NCI-H1092 treated with DMSO at 0.1 percent for 48 hours (cell line): ENCODE measurements at places on chromosomes 5 and 9.

GRCh38 chr5:121503111-121503840 lies 348.4 kb upstream of the FTMT start:
- DNase-seq: no peak

DNA sequence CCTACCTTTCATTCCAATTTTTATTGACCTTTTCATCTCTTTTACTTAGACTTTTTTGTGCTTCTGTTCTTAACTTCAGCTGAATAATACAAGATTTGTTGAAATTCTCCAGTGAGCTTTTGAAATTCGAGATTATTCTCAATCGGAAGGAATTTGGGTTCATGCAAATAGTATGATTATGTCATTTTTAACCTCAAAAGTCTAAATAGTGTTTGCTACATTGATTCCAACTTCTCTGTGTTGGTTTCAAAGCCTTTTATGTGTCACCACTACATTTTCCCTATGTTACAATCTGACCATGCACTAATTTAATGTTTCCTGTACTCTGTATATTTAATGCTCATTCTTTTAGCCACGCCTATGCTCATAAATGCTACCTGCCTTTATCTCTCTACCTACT lies 44.1 kb downstream of the VPS13A start:
- DNase-seq: no peak

- DNase-seq: no peak
These were observed 222.4 kb upstream of the IRX4 start for GRCh38 chr5:2105141-2105540.

DNA sequence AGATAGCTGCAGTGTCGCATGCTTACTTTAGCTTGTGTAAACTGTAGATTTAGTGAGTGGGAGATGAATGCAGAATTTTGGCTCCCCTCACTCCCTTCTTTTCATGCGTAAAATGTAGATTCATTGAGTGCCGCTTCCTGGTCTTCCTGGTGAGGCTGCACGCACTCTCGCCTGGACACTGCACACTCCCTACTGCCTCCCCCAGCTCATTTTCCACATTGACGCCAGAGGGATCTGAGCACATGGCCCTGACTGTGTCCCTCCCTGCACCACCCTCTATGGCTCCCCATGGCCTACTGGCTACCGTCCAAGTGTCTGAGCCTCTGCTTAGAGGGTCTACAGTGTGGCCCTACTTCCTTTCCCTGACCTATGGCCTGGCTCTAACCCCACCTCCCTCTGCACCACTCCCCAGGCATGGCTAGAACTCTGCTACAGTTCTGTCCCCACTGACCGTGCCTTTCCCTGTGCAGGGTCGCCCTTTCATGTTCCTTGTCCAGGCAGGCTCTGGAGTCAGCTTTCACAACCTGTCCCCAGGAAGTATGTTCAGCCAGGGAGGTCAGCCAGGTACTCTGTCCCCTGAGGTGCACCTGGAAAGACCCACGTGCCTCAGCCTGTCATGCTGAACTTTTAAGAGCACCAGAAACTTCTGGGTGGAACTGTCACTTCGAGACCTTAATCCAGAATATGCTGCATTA lies 160.6 kb downstream of the COL23A1 start:
- no peak for DNase-seq

GRCh38 chr9:131266266-131267229 lies 9.8 kb downstream of the FAM78A start:
- no peak for DNase-seq

GRCh38 chr9:132597073-132597775 lies 14.8 kb downstream of the BARHL1 start:
- DNase-seq: no peak

DNA sequence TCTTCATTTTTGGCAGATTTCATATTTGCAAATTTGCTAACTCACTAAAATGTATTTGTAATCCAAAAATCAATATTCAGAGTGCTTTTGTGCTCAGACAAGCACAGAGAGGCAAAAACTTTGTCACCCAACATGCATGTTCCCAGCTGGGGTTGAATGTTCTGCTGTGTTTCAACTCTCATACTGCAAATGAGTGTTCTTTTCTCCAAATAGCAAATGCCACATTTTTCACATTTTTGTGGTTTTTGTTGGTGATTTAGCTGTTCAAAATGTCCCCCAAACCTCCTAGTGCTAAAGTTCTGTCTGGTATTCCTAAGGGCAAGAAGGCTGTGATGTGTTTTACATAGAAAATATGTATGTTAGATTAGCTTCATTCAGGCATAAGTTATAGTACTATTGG lies 87.3 kb upstream of the PCSK5 start:
- DNase-seq: no peak

GRCh38 chr5:7218141-7218540 lies 177.8 kb upstream of the ADCY2 start:
- no peak for DNase-seq

DNA sequence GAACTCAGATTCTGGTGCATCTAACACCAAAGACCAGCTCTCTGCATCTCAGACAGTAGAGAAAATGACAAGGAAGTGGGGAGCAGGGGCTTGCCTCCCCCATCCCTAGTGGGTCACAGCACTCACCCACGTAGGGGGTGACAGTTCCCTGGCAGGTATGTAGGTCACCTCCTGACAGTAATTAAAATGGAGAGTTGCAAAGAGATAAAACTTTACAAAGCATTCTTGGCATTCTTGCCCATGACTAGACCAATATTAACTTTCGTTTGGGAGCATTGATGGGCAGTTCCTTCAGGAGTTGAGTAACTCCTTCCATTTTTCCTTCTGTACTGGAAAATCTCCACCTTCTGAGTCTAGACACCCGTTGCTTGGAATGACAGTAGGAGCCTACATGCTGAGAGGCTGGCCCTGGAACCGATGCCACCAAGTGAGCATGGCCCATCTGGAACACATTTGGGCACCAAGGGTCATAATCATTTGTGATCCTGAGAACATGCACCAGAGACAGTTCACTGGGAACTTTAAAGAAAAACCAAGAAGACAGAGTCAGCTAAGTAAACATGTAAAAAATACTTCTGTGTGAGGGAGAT lies 81.5 kb upstream of the MSX2 start:
- no peak for DNase-seq

GRCh38 chr5:133129950-133130349 lies 78.1 kb downstream of the HSPA4 start:
- no peak for DNase-seq

GRCh38 chr9:133679466-133680061 lies 43.4 kb downstream of the DBH start:
- DNase-seq: no peak

GRCh38 chr5:89233462-89233861 lies 350.5 kb upstream of the MEF2C start:
- DNase-seq: no peak

- peak; percentile 53 for DNase-seq
These were observed 593 bp upstream of the NAA35 start for GRCh38 chr9:85940275-85940831.

DNA sequence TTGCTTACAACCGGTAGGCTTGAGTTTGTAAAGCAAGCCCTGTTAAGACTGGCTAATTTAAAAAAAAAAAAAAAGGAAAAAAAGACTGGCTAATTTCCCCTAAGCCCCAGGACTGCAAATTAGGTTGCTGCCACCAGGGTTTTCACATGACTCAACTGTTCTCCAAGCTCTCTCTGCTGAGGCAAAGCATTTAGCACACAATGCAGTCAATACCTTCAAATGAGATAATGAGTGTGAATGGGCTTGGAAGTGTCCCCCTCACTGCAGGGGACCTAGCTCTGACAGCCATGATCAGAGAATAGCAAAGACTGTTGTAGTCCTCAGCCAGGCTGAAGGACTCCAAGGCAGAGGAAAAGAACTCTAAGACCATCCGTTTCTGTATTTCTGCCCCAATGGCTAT lies 42.8 kb upstream of the ZSWIM6 start:
- no peak for DNase-seq

GRCh38 chr5:128062172-128062746 lies 21.3 kb upstream of the SLC12A2 start:
- no peak for DNase-seq

DNA sequence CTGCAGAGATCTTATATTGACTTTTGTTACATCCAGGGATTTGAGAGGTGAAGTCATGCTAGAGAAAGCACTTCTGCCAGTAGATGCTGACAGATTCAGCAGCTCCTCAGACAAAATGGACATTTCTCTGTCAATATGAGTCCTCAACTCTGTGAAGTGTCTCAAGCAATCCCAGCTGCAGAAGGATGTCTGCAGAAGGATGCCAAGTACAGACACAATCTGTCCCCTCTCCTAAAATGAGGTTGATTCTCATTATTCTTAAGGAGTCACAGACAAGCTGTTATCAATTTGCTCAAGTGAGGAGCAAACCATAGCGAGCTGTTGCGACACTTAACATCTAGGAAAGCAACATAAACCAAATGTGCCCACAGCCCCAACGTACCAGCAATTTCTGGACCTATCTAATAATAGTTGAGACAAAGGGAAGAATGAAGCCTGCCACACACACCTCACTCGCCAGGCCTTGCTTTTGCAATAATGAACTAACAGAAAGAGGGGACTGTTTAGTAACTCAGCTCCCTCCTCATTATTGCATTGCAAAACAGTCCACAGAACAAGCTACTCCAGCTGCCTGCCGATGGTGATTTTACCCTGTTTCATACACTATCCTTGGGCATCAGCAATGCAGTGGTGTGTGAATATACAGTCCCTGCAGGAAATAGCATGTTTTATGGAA lies 364.2 kb upstream of the PDE4D start:
- DNase-seq: no peak

GRCh38 chr5:149019679-149020078 lies 43.2 kb downstream of the SH3TC2 start:
- no peak for DNase-seq

GRCh38 chr9:34642679-34643078 lies 3.8 kb upstream of the GALT start:
- DNase-seq: no peak
